ENCODE measurements at places on chromosomes 2 and 18. TPM values are rescaled to one million over a fixed set of nuclear protein-coding genes. Genes with fewer than 3 reads are reported as not detected.

GRCh38 chr2:130258356-130258755 is 60.1 kb upstream of the TUBA3E start:
- no peak for DNase-seq

DNA sequence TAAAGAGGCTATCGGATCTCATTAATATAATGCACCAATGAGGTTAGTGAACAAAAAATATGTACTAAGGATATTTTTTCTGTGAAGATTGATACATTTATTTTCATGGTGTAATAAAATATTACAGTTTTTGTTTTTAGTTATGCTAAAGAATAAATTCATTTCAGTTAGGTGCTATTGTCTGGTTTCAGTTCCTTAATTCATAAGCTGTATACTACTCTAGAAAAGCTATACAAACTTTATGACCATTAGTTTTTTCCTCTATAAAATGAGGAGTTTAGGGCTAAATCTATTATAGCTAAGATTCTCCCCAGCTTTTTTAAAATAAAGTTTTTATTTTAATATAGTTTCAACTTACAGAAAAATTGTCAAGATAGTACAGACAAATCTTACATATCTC is 1311.7 kb upstream of the NXPH2 start:
- no peak for DNase-seq

GRCh38 chr2:42345986-42346385 is 15.0 kb downstream of the COX7A2L start:
- no peak for DNase-seq

Gene DLX2
- total RNA-seq, result 0.13 TPM

Gene RAB6D
- 5.4 TPM for total RNA-seq
